ENCODE measurements at places on chromosomes 5 and 9.

DNA sequence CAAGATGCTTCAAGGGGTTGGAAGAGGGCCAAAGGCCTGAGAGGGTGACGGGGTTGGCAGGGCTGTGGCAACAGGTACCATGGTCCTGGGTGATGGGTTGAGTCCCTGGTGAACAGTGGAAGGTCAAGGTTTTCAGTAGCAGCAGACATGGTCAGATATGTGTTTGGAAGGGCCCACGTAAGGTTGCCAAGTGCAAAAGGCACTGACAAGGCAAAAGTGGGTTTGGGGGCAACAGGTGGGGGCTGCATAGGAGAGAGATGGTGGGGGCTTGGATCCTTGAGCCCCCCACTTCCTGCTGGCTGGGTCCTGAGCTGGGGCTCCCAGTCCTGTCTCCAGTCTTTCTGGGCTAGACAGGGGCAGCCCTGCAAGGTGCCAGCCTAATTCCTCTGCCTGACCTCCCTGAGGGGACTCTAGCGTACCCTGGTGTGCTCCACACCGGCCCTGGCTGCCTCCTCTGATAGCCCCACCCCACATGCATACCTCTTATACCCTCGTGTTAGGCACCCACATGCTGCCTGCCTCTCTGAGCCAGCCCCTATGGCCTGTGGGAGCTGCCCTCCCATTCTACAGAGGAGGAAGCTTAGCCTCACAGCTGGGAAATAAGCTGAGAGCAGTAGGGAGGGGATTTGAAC is 20.9 kb upstream of the NSD1 start:
- DNase-seq: no peak

- no peak for DNase-seq
Observed at GRCh38 chr5:114360816-114361723, 800 bp upstream of the KCNN2 start.

DNA sequence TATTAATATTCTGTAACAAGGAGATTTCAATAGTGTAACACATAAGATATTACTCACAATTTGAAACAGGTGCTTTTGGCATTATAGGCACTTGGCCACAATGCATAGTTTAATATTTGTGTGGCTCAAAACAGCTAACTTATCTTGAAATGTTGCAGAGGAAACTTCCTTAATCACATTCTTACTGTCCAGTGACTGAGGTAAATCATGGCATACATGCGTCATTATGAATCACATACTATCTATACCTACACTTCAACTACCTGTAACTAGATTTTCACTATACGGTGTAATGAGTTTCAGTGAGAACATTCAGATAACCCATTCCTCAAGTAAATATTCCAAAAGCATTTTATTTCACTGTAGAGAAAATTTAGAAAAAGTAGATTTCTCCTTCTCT is 218.8 kb downstream of the PDE4D start:
- DNase-seq: no peak

- DNase-seq: no peak
Observed at GRCh38 chr5:176776916-176777315, 33.4 kb upstream of the UNC5A start.

DNA sequence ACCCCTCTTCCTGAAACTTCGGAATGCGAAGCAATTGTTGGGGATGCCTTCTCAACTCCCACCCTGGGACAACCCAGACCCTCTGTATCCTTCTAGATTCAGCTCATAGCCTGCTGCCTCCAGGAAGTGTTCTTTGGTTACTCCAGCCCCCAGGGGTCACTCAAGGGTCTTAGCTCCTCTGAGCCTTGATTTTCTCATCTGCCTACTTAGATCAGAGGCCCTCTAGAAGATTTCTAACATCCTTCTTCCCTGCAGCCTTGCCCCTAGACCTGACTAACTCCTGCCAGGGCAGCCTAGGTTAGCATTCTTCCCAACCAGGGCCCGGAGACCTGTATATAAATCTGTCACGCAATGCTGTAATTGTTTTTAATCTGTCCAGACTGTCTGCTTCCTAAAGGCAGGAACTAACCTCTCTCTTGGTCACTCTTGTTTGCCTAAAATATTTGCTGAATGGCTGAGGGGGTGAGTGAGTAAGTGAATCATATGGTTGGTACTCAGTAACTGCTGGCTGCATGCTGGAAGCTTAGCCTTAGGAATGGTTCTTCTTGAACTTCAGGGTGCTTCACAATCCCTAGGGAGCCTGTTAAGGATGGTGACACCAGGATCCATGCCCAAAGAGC is 8.2 kb downstream of the GALNT10 start:
- no peak for DNase-seq

- DNase-seq: no peak
Observed at GRCh38 chr5:148808864-148809642, 17.4 kb upstream of the ADRB2 start.

- DNase-seq: no peak
Observed at GRCh38 chr5:57422993-57423392, 59.6 kb downstream of the ACTBL2 start.

GRCh38 chr5:133199417-133200178 is 147.8 kb downstream of the HSPA4 start:
- DNase-seq: no peak

DNA sequence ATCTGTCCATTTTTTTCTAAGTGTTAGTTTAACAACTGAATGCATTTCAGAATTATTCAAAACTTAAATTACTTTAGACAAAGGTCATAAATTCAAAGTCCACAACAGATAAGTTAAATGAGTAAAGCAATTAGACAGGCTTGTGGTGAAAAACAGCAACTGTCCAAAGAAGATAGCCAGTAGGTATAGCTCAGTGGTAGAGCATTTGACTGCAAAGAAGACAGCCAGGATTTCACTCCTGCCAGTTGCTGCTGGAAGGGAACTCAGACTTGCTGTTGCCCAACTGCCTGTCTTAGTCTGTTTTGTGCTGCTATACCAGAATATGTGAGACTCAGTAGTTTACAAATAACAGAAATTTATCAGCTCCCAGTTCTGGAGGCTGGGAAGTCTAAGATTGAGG is 10.0 kb downstream of the FANCC start:
- DNase-seq: no peak

DNA sequence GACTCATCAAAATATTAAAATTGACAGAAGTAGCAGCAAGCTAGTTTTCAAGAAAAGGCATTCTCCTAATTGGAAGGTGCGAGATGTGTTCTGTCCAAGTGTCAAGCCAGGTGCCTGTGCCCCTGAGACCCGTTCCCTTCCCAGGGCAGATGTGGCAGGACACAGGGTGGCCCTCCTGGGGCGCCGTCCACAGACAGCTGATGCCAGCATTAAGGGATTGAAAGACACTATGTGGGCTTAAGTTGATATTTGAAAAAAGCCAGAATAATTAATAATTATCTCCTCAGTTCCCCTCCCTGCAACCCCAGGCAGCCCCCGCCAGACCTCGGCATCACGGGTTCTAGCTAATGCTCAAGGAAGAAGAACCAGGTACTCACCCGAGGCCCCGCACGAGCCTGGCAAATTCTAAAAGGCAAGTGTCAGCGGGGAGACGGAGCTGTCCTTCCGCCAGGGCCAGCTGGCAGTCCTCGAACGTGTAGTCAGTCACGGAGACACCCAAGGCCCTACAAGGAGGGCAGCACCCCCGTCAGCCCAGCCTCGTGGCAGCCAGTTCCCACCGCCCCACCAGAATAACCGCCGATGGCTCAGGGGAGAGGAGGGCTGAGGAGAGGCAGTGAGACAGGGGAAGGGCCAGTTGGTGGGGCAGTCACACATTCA is 29.1 kb upstream of the SLC6A3 start:
- DNase-seq: no peak

- no peak for DNase-seq
Observed at GRCh38 chr5:177225798-177226197, 77.7 kb downstream of the RAB24 start.

- DNase-seq: no peak
Observed at GRCh38 chr9:127838375-127839078, 15.9 kb downstream of the ENG start.

DNA sequence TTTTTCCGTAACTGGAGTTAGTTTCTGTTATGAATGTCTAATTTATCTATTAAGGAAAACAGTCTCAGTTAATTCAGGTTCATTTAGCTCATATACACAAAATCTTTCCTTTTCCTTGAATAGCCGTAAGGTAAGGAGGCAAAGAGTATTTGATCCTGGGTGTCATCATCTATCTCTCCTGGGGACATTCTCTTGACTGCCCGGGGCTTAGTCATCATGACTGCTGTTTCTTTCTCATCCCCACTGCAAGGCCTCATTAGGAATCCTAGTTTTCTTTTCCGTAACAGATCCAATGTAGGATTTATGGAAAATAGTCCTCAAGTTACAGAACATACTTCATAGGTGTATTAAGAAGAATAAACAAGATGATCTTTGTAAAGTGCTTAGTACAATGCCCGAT is 134.9 kb upstream of the CHD1 start:
- DNase-seq: no peak

DNA sequence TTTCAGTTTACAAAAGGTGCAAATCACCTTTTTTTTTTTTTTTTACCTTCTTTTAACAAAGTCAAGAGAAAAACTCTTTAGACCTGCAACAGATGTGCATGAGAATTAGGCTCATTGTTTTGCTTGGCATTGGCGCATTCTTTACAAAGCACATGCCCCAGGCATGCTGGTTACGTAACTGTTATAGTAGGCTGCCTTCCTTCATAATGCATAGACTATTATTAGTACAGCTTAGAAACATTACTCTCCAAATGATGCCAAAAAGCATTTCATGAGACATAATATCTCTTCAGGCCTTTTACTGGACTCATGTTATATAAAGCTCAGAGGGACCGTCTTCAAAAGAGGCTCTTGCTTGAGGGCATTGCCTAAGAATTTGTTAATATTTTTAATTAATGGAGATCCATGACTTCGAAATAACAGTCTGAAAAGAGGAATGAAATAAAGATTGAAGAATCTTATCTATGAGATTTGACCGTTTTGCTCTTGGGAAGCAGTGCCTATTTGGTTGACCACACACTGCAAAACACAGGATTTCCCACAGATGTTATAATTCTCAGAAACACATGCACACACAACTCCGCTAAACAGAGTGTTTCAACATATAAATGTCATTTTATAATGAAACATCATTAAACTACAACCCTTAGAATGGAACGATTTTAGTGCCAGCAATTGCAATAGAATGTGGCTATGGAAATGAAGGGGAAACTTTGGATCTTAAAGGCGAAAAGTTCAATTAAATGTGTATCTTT is 478.7 kb downstream of the PRR16 start:
- no peak for DNase-seq

DNA sequence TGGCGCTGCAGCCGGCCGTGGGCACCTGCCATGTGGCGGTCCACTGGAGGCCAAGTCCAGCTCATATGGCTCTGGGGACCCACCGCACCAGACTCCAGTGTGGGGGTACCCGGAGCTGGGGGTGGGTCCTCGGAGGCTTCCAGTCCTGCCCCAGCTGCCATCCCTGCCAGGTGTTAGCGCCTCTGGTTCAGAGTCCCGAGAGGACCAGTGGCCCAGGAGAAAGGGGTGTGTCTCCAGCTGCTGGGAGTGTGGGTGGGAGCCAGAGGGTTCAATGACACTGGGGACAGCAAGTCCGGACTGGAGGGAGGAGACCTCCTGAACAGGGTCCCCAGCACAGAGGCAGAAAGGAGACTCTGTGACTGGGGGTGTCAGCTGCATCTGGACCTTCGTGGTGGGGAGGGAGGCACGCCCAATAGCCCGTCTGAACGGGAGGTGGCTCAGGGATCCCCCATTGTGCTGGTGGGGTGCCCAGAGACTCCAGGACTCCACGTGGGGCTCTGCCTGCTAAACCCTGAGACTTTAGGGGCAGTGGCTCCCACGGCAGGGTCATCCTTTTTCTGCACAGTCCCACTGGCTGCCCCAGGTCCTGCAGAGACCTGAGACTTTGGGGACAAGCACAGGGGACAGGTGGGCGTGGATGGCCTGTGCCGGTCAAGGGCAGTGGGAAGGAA is 2.4 kb upstream of the AHRR start:
- DNase-seq: no peak

DNA sequence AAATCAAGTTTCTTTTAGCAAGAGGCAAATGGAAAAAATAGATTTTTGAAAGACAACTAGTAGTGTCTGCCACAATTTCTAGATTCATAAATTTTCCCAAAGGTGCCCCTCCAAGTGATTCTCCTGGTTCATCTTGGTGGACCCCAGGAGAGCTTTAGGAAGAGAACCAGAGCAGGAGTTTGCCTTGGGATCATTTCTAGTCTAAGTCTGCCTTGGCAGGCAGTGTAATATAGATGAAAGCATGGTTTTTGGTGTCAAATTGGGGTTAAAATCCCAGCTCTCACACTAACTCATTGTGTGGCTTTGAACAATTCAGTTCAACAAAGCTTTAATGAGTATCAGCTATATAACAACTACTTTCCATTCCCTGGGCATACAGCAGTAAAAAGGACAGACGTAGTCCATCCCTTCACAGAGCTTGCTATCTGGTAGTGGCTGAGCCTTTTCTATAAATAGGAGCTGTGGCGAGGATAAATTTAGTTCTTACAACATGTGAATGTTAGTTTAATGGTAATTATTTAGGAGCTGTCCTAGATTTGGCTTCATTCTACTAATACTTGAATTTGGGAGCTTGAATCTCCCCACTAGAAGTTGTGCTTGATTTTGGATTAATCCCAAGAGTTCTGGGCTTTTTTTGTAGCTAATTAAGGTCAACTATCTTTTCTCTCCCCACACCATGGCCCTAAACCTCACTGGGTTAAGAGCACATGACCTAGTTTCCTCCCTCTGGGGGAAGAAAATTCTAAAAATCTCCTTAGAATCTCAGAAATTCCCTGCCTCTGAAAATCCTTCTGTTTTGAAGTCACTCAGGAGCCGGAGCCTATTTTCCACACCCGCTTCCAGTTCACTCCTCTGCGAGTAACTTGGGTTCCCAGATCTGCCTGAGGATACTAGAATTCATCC is 197.8 kb downstream of the PCSK1 start:
- DNase-seq: no peak

GRCh38 chr9:134963546-134963945 is 45.8 kb upstream of the FCN1 start:
- no peak for DNase-seq

DNA sequence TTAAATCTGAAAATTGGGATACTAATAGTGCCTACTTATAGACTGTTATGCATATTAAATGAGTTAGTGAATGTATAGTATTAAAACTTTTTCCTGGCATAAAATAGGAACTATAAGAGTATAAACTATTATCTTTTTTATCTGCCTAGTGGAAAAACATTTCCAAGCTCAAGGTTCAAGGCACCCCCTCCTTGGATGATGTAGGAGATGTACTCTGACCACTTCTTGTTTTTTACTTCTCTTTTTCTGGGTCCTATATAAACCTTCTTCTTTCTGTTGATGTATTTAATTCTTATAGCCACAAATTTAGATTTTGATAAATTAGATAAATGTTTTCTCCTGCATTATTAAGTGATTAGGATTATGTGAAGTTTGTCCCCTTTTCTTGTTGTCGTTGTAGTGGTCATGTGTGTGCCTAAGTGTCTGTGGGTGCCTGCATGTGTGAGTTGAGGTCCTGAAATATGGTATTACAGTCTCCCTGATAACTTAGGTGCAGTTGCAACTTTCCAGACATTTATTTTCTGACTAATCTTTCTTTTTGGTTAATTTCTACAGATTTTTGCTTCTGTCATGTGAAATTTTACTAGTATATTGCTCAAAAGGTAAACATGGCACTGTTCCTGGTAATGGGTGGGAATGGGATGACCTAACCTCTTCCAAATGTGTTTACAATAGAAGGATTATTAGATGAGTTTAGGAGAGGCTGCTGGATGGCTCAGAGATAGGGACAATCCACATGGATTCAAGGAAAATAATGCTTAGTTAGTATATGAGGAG is 160.8 kb upstream of the CDKN2B start:
- no peak for DNase-seq

All from stimulated activated CD4-positive, alpha-beta T cell treated with anti-CD3 and anti-CD28 coated beads, Interleukin-1b, Interleukin-23, amount 100 ng/mL, for 24 hours (primary cell).